Fibroblast of upper back skin (primary cell): ENCODE measurements at places on chromosomes 6 and 20.

DNA sequence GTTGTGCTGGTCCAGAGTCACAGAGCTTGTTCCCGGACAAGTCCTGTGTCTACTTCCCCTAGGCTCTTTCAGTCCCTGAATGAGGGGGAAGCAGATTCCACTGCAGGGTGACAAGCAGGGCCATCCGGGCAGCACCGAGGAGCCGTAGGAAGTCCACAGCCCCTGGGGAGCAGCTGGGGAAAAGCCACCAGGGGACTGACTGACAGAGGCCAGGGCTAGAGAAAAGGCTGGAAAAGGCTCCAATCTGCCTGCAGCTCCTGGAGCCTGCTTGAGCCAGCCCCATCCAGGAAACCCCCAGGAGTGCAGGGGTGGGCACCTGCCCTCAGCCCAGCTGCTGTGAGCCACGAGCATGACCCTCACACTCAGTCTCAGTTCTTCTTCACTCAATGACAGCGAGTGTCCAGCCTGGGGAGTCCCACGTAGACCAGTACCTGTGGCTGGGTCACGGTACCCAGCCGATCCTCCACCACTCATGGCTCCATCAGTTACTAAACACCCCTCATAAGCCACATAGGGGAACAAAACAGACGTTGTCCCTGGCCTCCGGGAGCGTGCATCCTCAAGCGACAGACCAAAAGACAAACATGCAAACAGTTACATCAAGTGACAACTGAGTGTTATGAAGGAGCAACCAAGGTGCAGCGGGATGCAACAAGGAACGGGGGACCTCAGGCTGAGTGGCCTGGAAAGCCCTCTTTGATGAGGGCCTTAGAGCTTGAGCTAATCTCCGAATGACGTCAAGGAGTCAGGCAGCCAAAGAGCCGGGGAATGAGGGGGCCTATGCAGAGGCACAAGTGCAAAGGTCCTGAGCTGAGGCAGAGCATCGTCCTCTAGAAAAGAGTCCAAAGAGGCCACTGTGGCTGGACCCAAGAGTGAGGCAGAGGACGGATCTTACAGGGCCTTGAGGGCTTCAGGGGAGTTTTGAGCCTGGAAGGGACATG, 24.8 kb upstream of the VSTM2L start:
- no peak for DNase-seq

GRCh38 chr6:170086639-170087420, 204.0 kb downstream of the DLL1 start:
- no peak for DNase-seq

DNA sequence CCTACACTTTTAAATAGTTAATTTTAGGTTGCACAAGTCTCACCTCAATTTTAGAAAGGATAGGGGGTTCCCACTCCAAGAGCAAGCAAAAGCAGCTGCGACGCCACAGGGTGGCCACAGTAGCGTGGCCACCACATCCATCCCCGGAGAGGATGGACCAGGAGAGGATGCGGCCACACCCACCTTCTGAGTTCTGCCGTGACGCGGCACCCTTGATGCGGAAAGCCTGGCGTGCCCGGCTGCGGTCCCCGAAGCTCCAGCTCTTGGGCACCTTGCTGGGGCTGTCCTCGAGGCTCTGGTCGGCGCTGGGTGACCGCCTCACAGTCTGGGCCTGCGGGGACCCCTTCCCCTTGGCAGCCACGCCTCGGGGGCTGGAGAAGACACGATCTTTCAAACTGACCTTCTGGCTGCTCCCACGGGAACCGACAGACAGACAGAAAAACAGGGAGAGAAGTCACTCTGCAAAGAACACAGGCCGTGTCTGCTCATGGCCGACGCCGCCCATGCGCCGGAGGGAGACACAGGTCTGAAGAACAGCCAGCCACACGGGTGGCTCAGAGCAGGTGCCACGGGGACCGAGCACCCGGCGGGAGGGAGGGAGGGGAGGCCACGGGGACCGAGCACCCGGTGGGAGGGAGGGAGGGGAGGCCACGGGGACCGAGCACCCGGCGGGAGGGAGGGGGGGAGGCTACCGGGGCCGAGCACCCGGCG, 53.7 kb upstream of the CHRNA4 start:
- DNase-seq, result no peak

- DNase-seq, result no peak
These were observed 104.9 kb downstream of the SNX5 start for GRCh38 chr20:17863577-17864292.

DNA sequence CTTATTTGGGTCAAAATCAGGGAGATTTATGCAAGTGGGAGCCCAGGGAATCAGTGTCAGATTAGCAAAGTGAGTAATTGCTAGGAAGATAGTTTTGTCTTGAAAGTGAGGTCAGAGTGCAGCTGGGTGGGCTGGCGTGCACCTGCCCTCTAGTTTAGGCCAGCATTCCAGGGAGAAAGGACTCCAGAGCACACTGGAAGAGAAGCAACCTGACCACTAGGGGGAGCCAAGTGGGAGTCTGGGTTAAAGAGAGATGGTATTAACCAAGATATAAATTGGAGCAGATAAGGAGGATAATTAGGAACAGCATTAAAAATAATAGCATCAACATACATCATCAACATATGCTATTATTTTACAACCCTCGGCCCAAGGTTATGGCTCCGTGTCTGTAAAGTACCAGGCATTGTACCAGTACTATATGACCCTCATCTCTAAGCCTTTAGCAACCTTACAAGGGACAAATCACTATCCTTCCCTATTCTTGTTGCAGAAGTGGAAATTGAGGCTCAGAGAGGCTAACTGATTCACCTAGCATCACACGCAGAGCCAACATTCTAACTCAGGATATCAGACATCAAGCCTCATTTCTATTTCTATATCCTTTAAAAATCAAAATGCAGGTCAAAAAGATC, 57.8 kb downstream of the SLC2A10 start:
- no peak for DNase-seq

- no peak for DNase-seq
These were observed 10.5 kb downstream of the BCL2L1 start for GRCh38 chr20:31712112-31712553.

DNA sequence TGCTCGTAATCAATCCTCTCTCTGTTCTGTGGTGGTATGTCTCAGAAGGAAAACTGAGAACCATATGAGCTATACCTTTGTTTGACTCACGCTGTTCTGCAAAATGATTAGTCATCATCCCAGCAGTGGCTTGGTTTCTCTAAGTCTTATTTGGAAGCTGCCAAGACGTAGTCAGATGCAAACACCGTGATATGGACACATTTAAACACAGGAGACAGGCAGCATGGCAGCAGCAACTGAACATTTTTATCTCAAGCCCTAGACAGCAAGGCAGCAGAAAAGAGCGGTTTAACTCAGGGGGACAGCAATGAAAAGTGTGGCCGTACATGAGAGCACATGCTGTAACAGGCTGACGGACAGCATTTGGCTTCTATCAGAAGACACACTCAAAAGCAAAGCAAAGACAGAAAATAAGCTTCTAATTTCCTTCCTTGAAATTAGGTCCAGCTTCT, 1295.1 kb downstream of the EPHA7 start:
- peak; percentile 73 for DNase-seq

- DNase-seq, result no peak
These were observed 272.0 kb upstream of the SOX4 start for GRCh38 chr6:21321531-21321930.

GRCh38 chr6:7108964-7109836, 1.4 kb downstream of the RREB1 start:
- DNase-seq, result peak; percentile 78

DNA sequence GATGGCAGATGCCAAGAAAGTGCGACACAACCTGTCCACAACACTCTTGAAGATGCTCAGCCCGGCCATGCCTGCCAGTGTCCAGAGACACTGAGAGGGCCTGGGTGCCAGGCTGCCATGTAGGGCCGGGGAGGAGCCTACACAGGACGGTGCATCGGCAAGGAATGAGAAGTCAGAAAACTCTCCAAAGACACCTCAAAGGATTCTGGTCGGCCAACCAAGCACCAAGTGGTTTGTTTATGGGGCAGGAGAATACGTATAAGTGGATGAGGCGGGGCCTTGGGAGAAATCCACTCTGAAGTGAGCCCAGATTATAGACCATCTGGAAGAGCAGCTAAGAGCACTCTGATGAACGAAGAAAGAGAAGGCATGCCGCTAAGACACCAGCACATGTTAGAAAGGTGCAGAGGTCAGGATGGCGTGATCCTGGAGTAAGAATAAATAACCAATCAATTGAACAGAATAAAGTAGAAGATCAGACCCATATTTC, 120.7 kb upstream of the FOXQ1 start:
- DNase-seq, result no peak

DNA sequence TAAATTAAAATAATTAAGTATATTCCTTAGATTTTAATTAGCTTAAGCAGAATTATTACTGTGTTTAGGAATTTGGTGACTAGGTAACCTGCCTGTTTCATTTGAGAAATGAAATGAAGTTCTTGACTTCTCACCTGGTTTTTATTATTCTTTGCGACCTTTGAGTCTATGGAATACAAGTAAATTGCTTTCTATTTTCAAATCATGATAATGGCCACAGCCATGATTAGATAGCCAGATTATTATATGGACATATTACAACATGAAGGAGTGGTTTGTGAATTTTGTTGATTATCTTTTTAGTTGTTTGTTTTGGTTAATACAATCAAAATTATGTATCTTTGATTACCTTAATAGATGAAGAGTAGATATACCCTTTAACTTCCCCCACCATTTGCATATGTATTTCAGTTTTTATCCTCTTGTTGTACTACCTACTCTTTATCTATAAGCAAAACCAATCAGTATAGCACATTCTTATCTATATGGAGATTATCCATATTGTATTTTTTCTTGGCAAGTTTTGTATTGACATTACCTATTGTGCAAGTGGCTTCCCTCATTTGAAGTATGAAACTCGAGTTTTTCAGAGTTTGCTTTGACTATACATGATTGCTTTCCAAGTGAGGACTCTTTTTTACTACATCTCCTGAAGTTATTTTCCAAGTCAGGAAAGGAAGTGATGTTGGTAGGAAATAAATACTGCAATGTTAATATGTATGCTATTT, 47.9 kb downstream of the CD2AP start:
- no peak for DNase-seq

- DNase-seq, result no peak
These were observed 55.0 kb downstream of the NOX3 start for GRCh38 chr6:155400654-155400965.

GRCh38 chr6:101878554-101879276, 485.2 kb downstream of the GRIK2 start:
- DNase-seq, result no peak

DNA sequence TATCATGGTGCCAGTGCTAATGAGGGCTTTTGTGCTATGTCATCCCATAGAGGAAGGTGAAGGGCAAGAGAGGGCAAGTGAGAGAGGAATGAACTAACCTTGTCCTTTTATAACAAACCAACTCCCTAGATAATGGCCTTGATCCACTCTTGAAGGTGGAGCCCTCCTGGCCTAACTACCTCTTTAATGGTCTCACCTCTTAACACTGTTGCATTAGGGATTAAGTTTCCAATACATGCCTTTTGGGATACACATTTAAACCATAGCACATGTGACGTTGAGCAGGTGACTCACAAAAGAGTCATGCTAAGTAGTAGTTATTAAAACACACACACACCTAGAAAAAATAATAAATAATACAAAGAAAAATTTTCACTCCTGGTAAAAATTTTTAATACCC, 36.9 kb downstream of the CCN2 start:
- peak; percentile 19 for DNase-seq

DNA sequence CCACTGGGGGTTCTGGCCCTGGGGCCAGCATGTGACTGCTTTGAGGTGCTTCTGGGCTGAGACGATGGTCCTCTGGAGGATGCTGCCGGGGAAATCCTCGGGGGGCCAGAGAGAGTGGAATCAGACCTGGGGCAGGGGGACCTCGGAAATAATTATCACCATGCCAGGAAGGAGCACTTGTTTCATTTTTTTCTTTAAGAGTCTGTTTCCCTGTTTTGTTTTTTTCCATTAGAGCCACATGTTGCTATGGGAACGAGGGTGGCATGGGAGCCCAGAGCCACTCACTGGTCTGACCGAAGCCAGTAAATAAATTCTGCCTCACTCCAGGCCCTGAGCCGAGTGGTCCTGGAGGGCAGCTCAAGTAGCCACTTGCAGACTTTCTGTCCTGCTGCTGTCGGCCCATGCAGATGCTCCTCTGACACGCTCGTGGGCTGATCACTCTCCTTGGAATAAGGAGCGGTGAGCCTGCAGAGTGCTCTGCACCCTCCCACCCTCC, 365.1 kb downstream of the ZFAND3 start:
- DNase-seq, result no peak

GRCh38 chr20:58712151-58712791, 19.7 kb downstream of the NPEPL1 start:
- no peak for DNase-seq

- DNase-seq, result no peak
These were observed 244.7 kb upstream of the PRND start for GRCh38 chr20:4476903-4477500.

- no peak for DNase-seq
These were observed 47.2 kb downstream of the RRBP1 start for GRCh38 chr20:17634661-17635331.

DNA sequence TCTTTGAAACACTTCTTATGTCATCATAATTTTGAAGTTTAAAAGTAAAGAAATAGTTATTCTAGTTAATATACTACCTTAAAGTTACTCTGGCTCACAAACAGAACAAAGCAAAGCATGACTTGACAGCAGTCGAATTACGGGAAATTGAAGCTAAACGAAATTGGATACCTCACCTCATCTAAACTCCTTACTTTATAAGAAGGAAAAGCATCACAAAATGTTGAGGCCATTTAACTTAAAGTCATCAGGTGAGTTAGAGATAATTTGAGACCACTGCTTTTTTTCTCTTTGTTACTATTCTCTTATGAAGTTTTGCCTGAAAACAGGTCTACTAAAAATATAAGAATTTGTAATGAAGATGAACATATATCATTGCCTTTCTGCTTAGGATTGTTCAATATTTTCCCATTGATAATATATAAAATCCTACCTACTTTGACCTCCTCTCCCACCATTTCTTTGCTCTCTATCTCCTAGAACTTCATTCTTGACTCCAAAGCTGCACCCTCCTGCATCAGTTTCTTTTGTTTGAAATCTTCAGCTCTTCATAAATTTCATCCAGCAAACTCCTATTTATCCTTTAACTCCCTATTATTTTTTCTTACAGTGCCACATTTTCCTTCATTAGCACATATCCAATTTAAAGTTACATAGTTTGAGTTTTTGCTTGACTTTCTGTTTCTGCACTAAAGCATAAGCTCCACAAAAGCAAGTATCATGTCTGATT, 510.7 kb upstream of the ZNF337 start:
- DNase-seq, result no peak

GRCh38 chr20:32278199-32278643, 770 bp downstream of the KIF3B start:
- no peak for DNase-seq

DNA sequence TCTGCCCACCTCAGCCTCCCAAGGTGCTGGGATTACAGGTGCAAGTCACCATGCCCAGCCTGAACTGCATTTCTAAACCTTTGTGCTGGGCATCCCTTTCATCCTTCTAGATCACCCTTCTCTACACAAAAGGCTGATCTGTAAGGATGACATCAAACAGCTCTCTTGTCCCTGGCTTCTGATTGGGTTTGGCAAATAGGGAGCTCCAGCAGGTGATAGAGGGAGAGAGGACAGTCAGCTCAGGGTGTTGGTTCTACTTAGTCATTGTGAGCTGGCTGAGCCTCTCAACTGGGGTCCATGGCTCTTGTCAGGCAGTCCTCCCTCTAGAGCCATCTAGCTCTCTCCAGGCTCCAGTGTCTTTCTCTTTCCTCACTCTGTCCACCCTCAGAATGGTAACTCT, 237.6 kb upstream of the JARID2 start:
- DNase-seq, result no peak
